ENCODE measurements at places on chromosomes 2 and 18. TPM values are rescaled to one million over a fixed set of nuclear protein-coding genes. Genes with fewer than 3 reads are reported as not detected.

DNAJC5G gene
- not detected for polyA plus RNA-seq

DQX1 gene
- polyA plus RNA-seq: 2.3 TPM

BOLL gene
- 1.8 TPM for polyA plus RNA-seq

CENPA gene
- 0.66 TPM for polyA plus RNA-seq

ALPG gene
- not detected for polyA plus RNA-seq

ANKRD23 gene
- 2.2 TPM for polyA plus RNA-seq

TNS1 gene
- polyA plus RNA-seq: 0.82 TPM

VRK2 gene
- 0.70 TPM for polyA plus RNA-seq

CCNYL1 gene
- polyA plus RNA-seq: 1.5 TPM

CD8A gene
- polyA plus RNA-seq: 4.4 TPM

ARHGAP25 gene
- 1.6 TPM for polyA plus RNA-seq

ATP9B gene
- 5.4 TPM for polyA plus RNA-seq

NEU2 gene
- polyA plus RNA-seq: not detected

ERICH2 gene
- polyA plus RNA-seq: 23.4 TPM

LRRC30 gene
- not detected for polyA plus RNA-seq

All from Purkinje cell (primary cell).